NCI-H446 (cell line): ENCODE measurements at places on chromosomes 6 and 20.

DNA sequence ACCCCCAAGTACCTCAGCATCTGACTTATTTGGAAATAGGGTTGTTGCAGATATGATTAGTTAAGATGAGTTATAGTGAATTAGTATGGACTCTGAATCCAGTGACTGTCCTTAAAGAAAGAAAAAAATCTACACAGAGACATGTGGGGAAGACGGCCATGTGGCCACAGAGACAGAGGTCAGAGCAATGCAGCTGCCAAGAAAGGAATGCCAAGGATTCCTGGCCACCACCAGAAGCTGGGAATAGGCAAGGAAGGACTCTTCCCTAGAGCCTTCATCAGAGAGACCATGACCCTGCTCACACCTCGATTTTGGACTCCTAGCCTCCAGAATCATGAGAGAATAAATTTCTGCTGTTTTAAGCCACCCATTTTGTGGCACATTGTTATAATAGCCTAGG lies 81.8 kb downstream of the FYN start:
- DNase-seq = no peak

DNA sequence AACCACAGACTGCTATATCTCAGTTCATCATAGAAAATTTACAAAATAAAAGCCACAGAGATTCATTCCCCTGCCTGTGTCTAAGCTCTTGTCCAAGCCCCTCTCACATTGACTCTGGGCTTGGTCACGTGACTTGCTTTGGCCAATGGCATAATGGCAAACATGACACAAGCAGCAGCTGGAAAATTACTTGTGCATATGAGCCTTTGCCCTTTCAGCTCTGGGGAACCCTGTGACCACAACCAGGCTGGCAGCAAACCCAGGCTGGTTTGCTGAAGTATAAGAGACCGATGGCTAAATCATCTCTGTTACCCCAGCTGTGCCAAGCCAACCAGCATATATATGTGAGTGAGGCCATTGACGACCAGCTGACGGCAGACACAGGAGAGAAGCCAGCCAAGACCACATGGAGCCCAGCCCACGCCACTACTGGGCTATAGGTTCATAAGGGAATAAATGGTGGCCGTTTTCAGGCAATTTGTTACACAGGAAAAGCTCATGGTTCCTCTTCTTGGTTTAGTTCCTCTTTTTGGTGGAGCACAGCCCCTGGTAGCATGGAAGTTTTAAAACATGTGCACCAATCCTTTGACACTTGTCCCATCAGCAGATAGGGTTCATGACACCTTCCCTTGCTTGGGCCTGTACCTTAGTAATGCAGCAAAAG lies 31.8 kb upstream of the RSPO4 start:
- DNase-seq = no peak

DNA sequence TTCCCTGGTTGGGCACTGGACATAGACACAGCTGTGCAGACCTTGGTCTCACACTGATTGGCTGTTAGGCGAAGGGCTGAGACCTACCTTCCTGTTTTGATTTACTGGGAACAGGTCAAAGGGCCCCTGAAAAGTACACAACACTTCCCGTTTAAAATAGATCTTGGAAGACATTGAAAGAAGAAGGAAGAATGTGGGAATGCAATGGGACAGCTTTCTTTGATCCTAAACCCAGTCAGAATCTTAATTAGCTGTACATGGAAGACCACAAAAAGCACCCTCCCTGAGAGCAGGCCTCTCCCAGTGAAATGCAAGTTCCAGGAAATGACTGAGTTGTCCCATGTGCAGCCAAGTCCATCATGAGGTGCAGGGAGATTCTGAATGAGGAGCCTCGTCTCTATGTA lies 83.6 kb upstream of the EXOC2 start:
- DNase-seq = no peak

DNA sequence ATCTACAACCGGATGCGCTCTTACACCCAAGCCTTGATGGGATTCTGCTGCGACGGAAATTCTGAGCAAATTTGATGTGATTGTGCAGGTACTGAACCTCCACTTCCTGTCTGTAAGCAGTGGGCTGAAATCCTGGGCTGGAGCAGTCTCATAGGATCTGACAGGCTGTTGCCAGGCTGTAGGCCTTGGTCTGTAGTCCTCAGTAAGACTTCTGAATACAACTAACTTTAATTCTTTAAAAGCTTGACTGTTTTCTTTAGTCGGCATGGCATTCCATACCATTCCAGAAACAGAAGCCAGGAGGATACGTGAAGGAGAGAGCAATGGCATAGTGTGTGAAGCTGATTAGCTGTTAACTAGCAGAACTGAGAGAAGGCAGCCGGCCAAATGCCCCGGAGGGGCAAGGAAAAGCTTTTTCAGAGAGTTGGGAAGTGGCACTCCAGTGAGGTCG lies 68.3 kb downstream of the ADTRP start:
- DNase-seq = no peak

DNA sequence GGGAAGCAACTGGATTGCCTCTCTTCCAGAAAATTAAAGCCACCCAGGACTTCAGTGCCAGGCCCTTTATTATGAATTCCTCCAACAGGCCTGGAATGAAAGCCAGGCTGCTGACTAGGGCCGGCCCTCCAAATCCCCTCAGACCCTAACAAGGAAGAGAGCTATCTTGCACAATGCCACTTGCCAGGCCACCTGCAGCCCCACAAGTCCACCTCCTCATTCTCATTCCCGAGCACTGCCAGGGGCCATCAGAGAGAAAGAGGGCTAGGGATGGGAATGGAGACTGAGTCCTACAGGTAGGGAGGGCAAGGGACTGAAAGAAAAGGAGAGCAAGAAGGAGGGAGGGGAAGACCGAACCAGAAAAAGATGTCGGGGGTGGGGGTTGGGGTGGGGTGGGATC lies 86.5 kb downstream of the MRPL14 start:
- no peak for DNase-seq

- DNase-seq = peak; percentile 32
Observed at GRCh38 chr6:107600936-107601335, 111.0 kb downstream of the SOBP start.

- no peak for DNase-seq
Observed at GRCh38 chr6:111958534-111958933, 85.3 kb upstream of the FYN start.

- DNase-seq = no peak
Observed at GRCh38 chr6:168029459-168030217, 32.2 kb downstream of the KIF25 start.

- no peak for DNase-seq
Observed at GRCh38 chr6:134622382-134623173, 304.7 kb upstream of the SGK1 start.

DNA sequence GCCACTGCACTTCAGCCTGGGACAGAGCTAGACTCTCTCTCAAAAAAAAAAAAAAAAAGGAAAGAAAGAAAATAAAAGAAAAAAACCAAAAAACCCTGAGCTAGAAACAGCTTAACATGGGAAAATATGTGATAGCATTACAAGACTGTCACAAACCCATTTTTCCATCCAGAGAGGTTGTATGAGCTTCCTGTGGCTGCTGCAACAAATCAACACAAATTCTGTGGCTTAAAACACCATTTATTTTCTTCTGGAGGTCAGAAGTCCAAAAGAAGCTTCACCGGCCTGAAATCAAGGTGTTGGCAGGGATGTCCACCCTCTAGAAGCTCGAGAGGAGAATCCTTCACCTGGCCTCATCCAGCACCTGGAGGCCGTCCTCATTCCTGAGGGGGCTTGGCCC lies 21.7 kb upstream of the SSR1 start:
- no peak for DNase-seq

GRCh38 chr20:41411391-41411847 lies 44.8 kb upstream of the EMILIN3 start:
- no peak for DNase-seq

GRCh38 chr6:52416629-52417151 lies 3.5 kb upstream of the EFHC1 start:
- peak; percentile 19 for DNase-seq

DNA sequence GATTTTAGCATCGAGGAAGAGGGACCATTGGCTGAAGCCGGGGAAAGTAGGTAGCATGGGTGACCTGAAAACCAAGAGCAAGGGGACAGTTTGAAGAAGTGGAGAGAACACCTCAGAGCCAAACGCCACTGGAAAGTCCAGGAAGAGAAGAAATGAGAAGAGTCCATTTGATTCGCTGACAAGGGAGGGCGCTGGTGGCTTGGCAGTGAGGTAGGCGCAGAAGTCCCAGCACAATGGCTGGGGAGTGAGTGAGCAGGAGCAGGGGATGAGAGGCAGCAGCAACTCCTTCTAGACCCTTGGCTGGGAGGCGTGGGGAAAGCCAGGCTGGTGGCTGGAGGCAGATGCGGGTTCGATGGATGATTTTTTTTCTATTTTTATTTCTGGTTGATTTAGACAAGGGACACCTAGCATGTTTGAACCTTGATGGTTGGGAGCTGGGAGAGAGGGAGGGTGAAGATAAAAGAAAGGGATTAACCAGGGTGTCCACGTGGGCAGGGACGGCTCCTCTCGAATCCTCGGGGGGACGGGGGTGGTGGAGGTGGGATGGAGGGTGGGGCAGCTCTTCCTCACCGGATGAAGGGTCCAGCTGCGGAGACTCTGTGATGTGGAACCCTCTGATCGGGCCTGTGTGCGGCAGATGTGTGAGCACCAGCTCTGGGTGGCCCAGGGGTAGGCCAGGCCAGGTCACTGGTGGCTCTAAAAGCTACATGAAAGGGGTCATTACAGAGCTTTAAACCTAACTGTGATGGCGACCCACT lies 164.2 kb downstream of the NFATC2 start:
- DNase-seq = no peak

- DNase-seq = no peak
Observed at GRCh38 chr6:127289934-127290333, 23.3 kb downstream of the RNF146 start.

DNA sequence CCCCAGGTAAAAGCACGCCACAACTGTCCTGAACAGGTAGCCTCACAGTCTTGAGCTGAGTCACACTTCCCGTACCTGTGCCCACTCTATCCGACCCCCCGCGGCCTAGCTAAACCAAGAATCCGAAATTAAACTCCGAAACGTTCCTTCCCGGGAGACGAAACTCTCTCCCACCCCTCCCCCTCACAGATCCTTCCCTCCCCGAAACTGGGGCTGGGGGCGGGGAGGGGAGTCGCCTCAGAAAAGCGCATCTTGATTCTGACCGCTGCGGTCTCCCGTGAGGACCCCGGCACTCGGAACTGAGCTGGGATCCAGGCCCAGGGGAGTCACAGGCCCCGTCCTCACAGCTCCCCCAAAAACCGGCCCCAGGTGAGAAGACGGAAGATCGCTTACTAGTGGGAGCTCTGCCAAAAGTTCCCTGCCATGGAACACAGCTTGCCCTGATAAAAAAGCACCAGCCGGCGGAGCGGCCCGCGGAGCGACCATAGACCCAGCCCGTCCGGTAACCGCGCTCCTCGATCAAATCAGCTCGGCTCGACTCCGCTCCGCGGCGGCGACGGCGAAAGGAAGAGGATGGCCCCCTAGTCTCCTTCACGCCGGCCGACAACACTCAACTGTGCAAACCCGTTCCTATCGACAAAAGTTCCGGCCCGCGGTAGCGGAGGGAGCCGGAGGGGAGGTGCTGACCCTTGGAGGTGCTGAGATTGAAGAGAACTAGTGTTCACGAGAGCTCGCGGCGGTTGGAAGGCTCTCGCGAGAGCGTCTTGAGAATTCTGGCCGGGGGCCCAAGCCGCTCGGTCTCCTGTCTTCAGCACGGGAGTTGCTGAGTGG lies at the start of gene CCNC:
Gene CCNC (minus strand): TSS at position 558 of the 831 bp plus-strand sequence. CDS start 133 bp downstream, at position 425.
- peak; percentile 96 for DNase-seq

- DNase-seq = no peak
Observed at GRCh38 chr20:23114448-23115082, 28.4 kb upstream of the CD93 start.

- DNase-seq = no peak
Observed at GRCh38 chr6:119609865-119610264, 260.3 kb upstream of the MAN1A1 start.

GRCh38 chr20:54054516-54054915 lies 15.9 kb downstream of the BCAS1 start:
- DNase-seq = no peak

DNA sequence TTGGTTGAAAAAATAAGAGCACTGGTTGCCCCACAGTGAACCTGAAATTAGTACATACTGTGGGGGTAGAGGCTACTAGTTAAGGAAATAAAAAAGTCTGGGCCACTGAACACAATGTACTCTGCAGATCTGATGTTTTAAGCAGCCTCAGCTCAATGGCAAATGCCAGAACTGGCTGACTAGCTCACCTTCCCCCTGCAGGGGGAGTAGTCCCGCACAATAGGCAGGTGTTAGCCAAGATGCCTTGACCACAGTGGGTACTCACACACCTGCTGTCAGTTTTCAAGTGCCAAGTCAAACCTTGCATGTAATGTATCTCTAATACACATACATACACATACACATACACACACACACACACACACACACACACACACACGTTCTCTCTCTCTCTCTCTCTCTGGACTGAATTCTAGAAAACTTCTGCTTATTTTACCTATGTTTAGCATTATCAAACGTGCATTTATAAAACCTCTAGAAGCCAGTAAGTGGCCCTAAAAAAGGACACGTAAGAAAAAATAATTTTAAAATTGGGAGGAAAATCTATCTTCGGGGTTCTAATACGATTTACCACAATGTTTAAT lies 36.1 kb downstream of the GMDS start:
- DNase-seq = no peak

GRCh38 chr20:53547664-53548239 lies 45.9 kb downstream of the ZNF217 start:
- peak; percentile 73 for DNase-seq

DNA sequence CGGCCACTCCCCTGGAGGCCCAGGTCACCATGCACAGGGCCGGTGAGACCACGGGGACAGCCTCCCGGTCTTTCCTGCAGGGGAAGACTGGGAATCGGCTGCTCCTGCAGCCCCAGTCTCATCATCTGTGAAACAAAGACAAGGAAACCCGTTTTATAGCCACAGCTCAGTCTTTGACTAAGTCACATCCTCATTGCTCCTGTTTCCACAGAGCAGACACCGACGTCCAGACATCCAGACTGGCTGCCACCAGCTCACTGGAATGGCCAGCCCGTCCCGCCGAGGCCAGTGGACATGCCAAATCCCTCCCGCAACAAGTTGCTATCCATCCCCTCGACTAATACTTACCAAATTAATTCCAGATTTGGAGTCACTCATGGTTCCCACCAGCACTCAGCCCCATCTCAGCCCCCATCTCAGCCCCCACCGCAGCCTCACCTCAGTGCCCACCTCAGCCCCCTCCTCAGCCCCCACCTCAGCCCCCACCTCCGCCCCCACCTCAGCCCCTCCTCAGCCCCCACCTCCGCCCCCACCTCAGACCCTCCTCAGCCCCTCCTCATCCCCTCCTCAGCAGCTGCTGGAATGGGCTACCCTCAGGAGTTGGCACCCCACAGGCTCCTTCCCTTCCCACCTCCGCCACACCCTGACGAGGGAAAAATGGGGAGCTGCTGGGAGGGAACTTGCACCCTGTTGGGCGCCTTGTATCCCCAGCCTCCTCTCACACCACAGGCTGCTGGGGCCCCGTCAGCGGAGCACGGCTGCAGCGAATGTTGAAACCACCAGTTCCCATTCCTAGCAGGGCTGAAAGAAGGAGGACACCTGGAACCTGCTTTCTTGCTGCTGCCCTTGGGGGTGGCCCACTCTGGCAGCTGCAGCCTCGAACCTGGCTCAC lies 48.7 kb downstream of the YTHDF1 start:
- no peak for DNase-seq
